ENCODE measurements at places on chromosomes 5 and 9. TPM values are rescaled to one million over a fixed set of nuclear protein-coding genes. Genes with fewer than 3 reads are reported as not detected.

DNA sequence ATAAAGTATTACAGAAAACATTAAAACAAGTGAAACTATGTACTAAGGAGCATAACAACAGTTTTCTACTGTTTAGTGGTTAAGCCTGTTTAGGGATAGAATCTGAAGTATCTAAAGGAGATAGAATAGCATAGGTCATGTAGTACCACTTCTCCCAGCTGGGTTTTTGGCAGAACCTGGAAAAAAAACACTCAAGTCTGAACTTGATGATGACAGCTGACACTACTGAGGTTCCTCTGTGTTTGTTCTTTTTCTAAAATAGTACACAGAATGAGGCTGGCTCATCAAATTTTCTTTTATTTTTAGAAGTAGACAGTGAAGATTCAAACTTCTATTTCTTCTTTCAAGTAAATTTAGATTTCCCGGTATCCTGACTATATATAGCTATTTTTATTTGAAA is 203.8 kb upstream of the ACO1 start:
- no peaks in the 10 kb centered on the region for H3K36me3 ChIP-seq
- H3K27me3 ChIP-seq = no peaks in the 10 kb centered on the region
- H3K4me1 ChIP-seq = no peaks in the 10 kb centered on the region
- H3K27ac ChIP-seq = no peak overlapping the region

DNA sequence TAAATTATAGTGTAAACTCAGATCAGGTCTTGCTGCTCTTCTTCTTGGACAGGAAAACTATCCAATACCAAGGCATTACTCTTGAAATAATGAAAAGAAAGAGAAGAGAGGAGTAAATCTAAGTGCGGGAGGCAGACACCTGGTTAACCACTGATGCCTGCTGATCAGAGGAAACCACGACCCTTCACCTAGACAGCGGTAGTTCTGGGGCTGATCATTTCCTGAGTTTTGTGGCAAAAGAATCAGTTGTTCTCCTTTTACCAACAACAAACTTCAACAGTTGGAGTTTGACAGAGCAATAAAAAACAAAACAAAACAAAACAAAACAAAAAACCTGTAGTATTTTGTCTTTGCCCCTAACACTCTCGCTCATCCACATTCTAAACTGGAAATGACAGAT is 3.0 kb downstream of the RLN1 start:
- no peak for DNase-seq
- H3K36me3 ChIP-seq = no peaks in the 10 kb centered on the region
- H3K27ac ChIP-seq = no peak overlapping the region
- H3K27me3 ChIP-seq = no peaks in the 10 kb centered on the region

GRCh38 chr9:38084556-38084880 is 15.5 kb upstream of the SHB start:
- H3K36me3 ChIP-seq = no peaks in the 10 kb centered on the region
- no peak overlapping the region for H3K27ac ChIP-seq
- no peaks in the 10 kb centered on the region for H3K27me3 ChIP-seq
- no peak for DNase-seq
- peaks cover 2% of the 10 kb centered on the region for H3K4me1 ChIP-seq

GRCh38 chr5:163401271-163401670 is 36.1 kb upstream of the CCNG1 start:
- no peak overlapping the region for H3K27ac ChIP-seq
- H3K4me1 ChIP-seq = no peaks in the 10 kb centered on the region
- no peak overlapping the region for H3K4me3 ChIP-seq
- H3K36me3 ChIP-seq = no peaks in the 10 kb centered on the region
- DNase-seq = no peak
- no peaks in the 10 kb centered on the region for H3K27me3 ChIP-seq

DNA sequence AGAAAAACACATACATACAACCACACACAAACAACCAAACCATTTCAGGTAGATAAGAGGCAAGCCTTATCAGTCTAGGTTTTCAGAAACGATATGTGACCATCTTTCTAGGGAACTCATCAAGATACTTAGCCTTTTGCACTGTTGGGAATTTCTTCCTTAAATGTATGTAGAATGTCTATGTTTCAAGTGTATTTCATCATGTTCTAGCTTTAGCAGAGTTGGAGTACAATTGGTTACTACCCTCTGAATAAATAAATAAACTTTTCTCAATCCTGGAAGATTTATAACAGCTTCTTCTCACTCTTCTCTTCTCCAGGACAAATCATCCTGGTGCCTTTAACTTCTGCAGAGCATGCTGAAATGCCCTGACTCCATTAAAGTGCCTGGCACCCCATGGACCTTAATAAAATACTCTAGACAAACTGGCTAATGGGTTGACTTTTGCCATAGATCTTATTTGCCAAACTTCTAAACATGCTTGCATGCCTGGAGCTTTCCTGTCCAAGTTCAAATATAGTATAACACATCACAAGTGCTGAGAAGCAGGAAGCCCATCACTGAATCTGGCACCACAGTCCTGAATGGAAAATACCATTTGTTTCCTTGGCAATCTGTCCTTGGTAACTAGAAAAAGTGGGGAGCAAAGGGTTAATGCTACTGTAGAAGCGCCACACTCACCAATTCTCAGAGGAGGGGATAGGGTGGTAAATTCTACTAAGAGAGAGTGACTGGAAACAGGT is 33.1 kb upstream of the ZNF462 start:
- H3K4me1 ChIP-seq = no peaks in the 10 kb centered on the region
- no peak overlapping the region for H3K4me3 ChIP-seq
- H3K36me3 ChIP-seq = no peaks in the 10 kb centered on the region
- H3K27me3 ChIP-seq = no peaks in the 10 kb centered on the region
- DNase-seq = no peak

- DNase-seq = no peak
- H3K4me1 ChIP-seq = no peaks in the 10 kb centered on the region
- H3K4me3 ChIP-seq = no peak overlapping the region
- H3K36me3 ChIP-seq = no peaks in the 10 kb centered on the region
- no peaks in the 10 kb centered on the region for H3K27me3 ChIP-seq
Measured at GRCh38 chr9:26437056-26437711, 455.4 kb downstream of the CAAP1 start.

DNA sequence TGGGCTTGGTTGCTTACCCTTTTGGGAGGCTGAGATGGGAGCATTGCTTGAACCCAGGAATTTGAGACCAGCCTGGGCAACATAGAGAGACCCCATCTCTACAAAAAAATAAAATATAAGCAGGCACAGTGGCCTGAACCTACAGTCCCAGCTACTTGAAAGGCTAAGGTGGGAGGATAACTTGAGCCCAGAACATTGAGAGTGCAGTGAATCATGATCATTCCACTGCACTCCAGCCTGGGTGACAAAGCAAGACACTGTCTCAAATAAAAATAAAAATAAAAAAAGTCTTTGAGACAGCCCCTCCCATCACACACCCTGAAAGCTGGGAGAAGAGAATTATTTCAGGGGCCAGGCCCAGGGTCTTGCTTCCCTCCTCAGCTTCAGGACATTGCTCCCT is 251.8 kb downstream of the BRINP1 start:
- H3K36me3 ChIP-seq = no peaks in the 10 kb centered on the region
- H3K4me3 ChIP-seq = no peak overlapping the region
- no peaks in the 10 kb centered on the region for H3K4me1 ChIP-seq
- DNase-seq = no peak
- no peak overlapping the region for H3K27ac ChIP-seq

GRCh38 chr5:28344836-28345433 is 1306.5 kb upstream of the CDH9 start:
- H3K4me1 ChIP-seq = no peaks in the 10 kb centered on the region
- H3K27me3 ChIP-seq = no peaks in the 10 kb centered on the region
- H3K27ac ChIP-seq = no peak overlapping the region
- H3K36me3 ChIP-seq = no peaks in the 10 kb centered on the region

GRCh38 chr9:122372856-122373845 is 2.3 kb downstream of the PTGS1 start:
- no peak overlapping the region for H3K27ac ChIP-seq
- no peaks in the 10 kb centered on the region for H3K4me1 ChIP-seq
- DNase-seq = no peak
- no peaks in the 10 kb centered on the region for H3K36me3 ChIP-seq
- no peak overlapping the region for H3K4me3 ChIP-seq

- no peak for DNase-seq
- no peaks in the 10 kb centered on the region for H3K36me3 ChIP-seq
- H3K27ac ChIP-seq = no peak overlapping the region
Measured at GRCh38 chr9:94576131-94576530, 17.5 kb downstream of the FBP2 start.

DNA sequence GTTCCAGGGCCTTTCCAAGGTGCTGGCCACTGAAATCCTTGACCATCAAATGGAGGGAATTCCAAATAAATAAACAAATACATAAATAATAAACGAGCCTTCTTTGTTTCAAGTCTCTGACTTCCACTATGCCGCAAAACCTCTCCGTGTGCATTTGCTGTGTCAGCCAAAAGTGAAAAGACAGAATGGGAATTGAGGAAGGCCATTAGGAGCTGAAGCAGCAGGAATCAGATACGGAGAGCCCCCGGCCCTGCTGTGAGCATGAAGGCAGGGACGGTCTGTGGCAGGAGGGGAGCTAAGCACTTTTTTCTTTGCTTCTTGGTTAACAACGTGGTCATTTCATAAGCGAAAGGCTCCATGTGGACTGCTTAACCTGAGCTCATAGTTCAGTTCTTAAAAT is 26.1 kb downstream of the PLPPR1 start:
- DNase-seq = no peak
- no peaks in the 10 kb centered on the region for H3K27me3 ChIP-seq
- H3K4me1 ChIP-seq = no peaks in the 10 kb centered on the region
- no peaks in the 10 kb centered on the region for H3K36me3 ChIP-seq
- H3K4me3 ChIP-seq = no peak overlapping the region

GRCh38 chr5:131382407-131383395 is 118.8 kb downstream of the CDC42SE2 start:
- H3K36me3 ChIP-seq = no peaks in the 10 kb centered on the region
- H3K4me3 ChIP-seq = no peak overlapping the region
- DNase-seq = no peak
- H3K4me1 ChIP-seq = peaks cover 2% of the 10 kb centered on the region
- no peak overlapping the region for H3K27ac ChIP-seq
- no peaks in the 10 kb centered on the region for H3K27me3 ChIP-seq

DNA sequence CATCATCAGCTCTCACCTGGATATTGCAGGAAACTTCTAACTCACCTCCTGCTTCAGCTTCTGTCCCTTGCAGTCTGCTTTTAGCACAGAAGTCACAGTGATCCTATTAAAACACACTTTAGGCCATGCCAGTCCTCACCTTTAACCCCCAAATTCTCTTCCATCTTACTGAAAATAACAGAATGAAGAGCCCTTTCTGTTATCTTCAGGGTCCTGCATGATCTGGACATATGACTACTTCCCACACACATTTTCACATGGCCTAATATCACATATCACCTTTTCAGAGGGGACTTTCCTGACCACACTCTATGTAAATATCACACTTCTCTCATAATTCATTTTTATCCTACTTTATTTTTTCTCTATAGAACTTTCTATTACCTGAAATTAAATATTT is 550.6 kb upstream of the CLINT1 start:
- no peak overlapping the region for H3K27ac ChIP-seq
- no peak overlapping the region for H3K4me3 ChIP-seq
- H3K4me1 ChIP-seq = peaks cover 3% of the 10 kb centered on the region
- no peaks in the 10 kb centered on the region for H3K27me3 ChIP-seq
- DNase-seq = no peak

DNA sequence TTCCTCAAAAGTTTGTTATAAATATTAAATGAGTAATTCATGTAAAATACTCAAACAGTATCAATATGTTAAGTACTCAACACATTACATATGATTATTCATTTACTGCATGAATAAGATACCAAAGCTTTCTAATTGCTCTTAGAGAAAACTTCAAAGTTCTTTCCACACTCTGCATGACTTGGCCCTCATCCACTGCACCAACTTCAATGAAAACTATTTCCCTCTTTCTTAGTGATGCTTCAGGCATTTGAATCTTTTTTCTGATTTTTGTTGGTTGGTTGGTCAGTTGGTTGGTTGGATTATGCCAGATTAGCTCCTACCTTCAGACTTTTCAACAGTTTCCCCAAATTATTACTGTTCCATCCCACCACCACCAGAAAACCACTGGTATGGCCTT is 314.7 kb upstream of the RGMB start:
- DNase-seq = no peak
- H3K36me3 ChIP-seq = no peaks in the 10 kb centered on the region
- no peak overlapping the region for H3K27ac ChIP-seq
- no peak overlapping the region for H3K4me3 ChIP-seq
- no peaks in the 10 kb centered on the region for H3K4me1 ChIP-seq

DNA sequence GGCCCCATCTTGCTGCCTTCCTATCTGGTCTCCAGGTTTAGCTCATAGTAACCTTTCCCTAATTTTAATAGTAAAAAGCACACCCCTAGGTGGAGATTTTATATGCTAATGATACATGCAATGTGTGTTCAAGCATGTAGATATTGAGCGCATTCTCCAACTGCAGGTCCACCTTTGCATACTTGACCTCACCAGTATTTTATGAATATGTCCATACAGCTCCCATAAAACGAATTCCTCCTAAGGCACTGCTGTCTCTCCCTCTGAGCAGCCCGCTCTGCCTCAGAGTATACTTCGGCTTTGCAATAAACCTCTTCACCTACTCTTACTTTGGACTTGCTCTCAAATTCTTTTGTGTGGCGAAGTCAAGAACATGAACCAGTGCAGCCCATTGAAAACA is 153.3 kb downstream of the RAB3C start:
- no peak overlapping the region for H3K27ac ChIP-seq
- no peak overlapping the region for H3K4me3 ChIP-seq
- no peaks in the 10 kb centered on the region for H3K27me3 ChIP-seq

DNA sequence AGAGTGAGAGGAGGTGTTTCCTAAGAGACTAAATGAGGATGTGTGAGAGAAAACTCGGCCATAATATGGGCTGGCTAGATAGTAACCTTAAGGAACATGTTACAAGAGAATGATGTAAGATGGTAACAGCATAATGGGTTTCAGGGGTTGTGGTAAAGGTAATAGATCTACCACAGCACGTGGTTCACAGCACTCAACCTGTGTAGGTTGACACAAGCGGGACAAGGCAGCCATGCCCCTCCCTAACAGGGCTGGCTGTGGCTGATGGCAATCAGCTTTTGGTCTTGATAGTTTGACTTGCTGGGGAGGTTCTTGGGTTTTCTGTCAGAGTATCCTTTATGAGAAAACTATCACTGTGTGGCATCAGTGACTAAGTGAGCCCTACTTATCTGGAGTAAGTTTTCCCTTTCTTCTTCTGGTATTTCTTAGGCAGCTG is 138.6 kb downstream of the TRIO start:
- no peaks in the 10 kb centered on the region for H3K27me3 ChIP-seq
- no peaks in the 10 kb centered on the region for H3K36me3 ChIP-seq
- no peak for DNase-seq
- H3K4me1 ChIP-seq = peaks cover 15% of the 10 kb centered on the region
- no peak overlapping the region for H3K27ac ChIP-seq
- H3K4me3 ChIP-seq = no peak overlapping the region

GRCh38 chr5:68661237-68661636 is 432.6 kb upstream of the SLC30A5 start:
- DNase-seq = no peak
- H3K4me1 ChIP-seq = no peaks in the 10 kb centered on the region
- no peak overlapping the region for H3K27ac ChIP-seq
- no peaks in the 10 kb centered on the region for H3K27me3 ChIP-seq

The SPINK13 gene
- not detected for total RNA-seq

The TMEFF1 gene
- 0.27 TPM for total RNA-seq

The RNF183 gene
- not detected for total RNA-seq

The SLC34A3 gene
- total RNA-seq = not detected

The BTNL3 gene
- not detected for total RNA-seq

The GPR150 gene
- not detected for total RNA-seq

The PTGER4 gene
- total RNA-seq = 10.0 TPM

The ADRB2 gene
- total RNA-seq = 2.2 TPM

The PCDHB11 gene
- 8.1 TPM for total RNA-seq

Measured in aorta (tissue), 5 donors.